Endothelial cell of umbilical vein (primary cell): ENCODE measurements at places on chromosomes 2 and 18.

GRCh38 chr2:69175790-69176715, 163.1 kb downstream of the ANTXR1 start:
- DNase-seq: no peak

DNA sequence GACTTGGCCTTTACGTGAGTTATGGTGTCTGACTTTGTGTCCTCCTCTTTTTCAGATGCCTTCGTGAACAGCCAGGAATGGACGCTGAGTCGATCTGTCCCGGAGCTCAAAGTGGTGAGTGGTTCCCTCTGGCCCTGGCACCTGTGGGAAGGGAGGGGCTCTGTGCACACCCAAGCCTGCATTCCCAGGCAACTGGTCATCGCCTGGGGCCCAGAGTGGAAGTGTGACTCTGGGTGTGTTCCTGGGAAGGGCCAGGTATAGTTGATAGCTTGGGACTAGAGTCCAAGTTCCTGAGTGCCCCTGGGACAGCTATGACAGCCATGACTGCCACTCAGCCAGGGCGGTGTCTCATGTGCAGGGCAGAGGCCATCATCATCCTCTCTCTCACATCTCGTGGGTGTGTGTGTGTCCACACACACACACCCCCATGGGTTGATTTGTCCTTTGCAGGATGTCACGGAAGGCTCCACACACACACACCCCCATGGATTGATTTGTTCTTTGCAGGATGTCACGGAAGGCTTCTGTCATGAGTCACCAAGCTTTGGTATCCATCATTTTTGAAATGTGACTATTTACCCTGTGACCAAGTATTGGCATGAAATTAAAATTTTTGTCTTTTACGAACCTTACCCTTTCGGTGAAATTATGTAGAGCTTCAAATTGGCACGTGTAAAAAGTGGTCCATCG, 215.4 kb downstream of the AGAP1 start:
- DNase-seq: no peak

DNA sequence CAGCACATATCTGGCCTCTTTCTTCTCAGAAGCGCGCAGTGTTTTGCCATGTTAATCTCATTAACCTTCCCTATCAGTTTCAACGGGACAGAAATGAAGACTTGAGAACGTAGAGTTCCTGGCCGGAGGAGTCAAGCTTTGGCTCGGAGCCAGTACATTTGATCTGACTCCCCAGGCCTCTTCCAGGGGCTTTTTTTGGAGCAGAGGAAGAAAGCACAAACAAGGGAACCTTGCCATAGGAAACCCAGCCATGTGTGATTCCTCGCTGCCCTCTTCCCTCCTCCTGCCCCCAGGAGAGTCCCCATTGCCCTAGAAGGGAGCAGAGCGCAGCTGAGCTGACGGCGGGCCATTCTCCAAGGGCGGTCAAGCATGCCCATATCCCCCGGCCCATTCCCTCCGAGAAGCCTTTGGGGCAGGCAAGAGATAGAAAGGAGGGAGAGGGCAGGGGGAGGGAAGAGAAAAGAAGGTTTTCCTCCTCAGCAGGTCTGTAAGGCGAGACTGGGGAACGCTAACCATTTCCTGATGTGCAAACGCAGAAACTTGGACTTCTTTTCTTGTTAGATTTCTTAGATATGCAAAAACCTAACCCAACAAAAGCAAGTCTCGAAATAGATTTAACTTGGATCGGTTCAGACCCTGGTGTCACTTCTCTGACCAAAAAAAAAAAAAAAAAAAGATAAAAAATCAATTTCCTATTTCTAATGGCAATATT, 63.7 kb upstream of the POU3F3 start:
- no peak for DNase-seq

GRCh38 chr18:37225279-37225678, 340.3 kb downstream of the CELF4 start:
- DNase-seq: no peak

DNA sequence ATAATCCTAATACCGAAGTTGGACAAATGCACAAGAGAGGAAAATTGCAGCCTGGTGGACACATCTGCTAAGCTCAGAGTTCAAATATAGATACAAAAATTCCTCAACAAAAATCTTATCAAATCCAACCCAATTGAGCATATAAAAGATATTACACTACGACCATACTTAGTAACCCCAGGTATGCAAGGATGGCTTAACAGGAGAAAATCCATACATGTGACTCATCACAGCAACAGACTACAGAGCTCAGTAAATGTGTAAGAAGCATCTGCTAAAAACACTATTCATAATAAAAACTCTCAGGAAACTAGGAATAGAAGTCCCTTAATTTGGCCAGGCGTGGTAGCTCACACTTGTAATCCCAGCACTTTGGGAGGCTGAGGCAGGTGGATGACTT, 28.3 kb downstream of the HS6ST1 start:
- no peak for DNase-seq

- peak; percentile 52 for DNase-seq
Observed at GRCh38 chr2:120267348-120267747, 14.7 kb downstream of the RALB start.

- no peak for DNase-seq
Observed at GRCh38 chr2:16394986-16395550, 270.6 kb downstream of the CYRIA start.
